Glomerular endothelial cell (primary cell): ENCODE measurements at places on chromosomes 16 and 17.

- no peak for DNase-seq
Observed at GRCh38 chr17:79891113-79891730, 52.0 kb upstream of the CBX4 start.

DNA sequence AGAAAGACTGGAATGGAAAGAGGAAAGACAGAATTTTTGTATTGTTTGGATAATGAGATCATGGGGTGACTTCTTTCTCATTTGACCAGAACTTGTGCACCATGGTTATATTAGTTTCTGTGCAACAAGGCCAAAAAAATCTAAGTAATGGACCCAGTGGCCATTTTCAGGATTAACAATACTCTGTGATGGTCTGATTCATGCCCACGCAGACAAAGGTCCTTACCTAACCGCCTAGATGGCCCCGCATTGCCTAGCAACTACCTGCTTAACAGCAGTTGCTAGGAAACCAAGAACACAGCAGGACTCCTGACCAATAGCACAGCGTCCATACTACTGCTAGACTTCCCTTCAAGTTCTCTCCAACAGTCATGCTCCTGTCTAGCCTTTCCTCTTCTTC lies 22.4 kb downstream of the MIS12 start:
- no peak for DNase-seq

GRCh38 chr16:29734786-29735185 lies 11.0 kb downstream of the C16orf54 start:
- no peak for DNase-seq

GRCh38 chr17:75691801-75692626 lies 24.9 kb downstream of the SAP30BP start:
- no peak for DNase-seq

GRCh38 chr16:86145669-86146068 lies 246.7 kb downstream of the IRF8 start:
- no peak for DNase-seq

DNA sequence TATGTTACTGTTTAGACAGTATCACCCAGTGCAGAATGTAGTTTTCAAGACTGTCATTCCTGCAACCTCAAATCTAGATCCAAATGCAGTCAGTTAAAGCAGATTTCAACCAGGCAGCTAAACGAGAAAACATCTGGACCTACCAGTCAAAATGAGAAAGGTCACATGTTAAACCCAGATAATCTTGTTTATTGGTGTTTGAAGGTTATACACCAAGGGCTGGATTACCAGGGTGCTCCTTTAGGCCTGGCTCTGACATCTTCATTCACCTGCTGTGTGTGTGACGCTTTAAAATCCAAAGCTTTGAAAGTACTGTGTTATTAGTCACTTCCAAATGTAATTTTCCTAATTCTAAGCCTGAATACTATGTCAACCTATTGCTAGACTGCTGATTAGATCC lies 54.9 kb downstream of the IKZF3 start:
- no peak for DNase-seq

- no peak for DNase-seq
Observed at GRCh38 chr17:34680151-34680550, 100.8 kb downstream of the TMEM132E start.

DNA sequence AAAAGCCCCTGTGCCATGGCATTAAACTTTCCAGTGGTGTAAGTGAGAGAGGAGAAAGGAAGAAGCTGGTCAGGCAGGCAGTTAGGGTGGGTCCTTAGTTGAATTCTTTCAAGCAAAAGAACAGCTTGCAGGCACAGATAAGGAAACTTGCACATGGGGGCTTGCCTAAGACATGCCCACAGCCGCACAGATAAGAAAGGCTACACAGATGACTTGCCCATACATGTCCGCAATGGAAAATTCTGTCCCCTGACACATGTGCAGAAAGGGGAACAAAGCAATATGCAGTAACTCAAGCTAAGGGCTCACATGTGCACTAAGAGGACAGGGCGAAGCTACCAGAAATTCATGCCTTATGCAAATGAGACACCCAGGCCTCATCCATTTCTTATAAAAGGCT lies 69.9 kb downstream of the GSG1L start:
- DNase-seq: no peak

GRCh38 chr16:56246051-56246817 lies 54.9 kb downstream of the GNAO1 start:
- no peak for DNase-seq

GRCh38 chr17:64130559-64131001 lies 636 bp upstream of the ERN1 start:
- DNase-seq: no peak

DNA sequence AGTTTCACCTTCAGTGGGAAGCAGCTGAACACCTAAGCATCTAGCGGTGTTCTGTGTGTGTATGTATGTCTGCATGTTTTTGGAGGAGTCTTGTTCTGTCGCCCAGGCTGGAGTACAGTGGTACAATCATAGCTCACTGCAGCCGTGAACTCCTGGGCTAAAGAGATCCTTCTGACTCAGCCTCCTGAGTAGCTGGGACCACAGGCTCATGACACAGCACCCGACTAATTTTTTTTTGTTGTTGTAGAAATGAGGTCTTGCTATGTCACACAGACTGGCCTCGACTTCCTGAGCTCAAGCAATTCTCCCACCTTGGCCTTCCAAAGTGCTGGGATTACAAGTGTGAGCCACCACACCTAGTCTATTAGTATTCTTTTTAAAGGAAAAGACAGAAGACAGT lies 30.2 kb upstream of the FAAP100 start:
- no peak for DNase-seq

DNA sequence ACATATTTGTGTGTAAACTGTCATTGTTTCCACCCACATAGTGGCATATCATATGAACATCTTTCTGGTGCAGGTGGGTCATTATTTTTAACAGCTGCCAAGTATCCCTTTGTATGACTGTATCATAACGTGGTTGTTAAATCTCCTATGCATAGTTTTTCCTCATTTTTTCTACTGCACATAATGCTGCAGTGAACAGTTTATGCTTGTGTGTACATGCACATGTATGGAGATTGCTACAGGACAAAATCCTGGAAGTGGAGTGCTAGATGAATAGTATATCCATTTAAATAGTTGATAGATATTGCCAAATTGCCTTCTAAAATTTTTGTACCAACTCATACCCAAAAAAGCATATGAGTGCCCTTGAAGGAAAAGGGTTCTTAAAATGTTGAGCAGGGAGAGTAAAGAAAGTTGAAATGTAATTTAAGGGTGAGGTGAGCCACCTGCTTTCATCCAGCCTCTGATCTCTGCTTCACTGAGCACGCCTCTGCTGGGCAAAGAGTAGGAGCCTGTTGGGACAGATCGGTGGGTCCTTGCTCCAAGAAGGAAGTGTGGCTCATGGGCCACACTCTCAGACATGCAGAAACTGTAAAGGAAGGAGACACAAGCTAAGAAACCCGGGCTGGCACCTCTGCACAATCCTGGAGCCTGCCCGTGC lies 55.3 kb downstream of the HLF start:
- DNase-seq: no peak

DNA sequence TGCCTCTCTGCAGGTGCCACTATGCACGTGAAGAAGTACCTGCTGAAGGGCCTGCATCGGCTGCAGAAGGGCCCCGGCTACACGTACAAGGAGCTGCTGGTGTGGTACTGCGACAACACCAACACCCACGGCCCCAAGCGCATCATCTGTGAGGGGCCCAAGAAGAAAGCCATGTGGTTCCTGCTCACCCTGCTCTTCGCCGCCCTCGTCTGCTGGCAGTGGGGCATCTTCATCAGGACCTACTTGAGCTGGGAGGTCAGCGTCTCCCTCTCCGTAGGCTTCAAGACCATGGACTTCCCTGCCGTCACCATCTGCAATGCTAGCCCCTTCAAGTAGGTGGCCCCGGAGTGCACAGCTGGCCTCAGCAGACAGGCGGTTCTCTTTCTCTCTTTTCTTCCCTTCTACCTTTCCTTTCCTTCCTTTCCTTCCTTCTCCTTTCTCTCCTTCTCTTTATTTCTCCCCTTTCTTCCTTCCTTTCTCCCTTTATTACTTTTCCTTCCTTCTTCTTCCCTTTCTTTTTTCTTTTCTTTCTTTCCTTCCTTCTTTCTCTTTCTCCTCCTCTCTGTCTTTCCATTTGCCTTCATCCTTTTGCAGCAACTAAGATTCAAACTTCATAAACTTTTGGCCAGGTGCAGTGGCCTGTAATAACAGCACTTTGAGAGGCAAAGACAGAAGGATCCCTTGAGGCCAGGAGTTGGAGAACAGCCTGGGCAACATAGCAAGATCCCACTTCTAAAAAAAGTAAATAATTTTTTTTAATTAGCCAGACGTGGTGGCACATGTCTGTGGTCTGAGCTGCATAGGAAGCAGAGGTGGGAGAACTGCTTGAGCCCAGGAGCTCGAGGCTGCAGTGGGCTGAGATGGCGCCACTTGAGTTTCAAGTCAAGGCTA lies 46.7 kb downstream of the SCNN1B start:
- no peak for DNase-seq

GRCh38 chr16:47309581-47310312 lies 151.1 kb downstream of the ITFG1 start:
- DNase-seq: no peak

GRCh38 chr17:2282297-2282873 lies 21.2 kb downstream of the SMG6 start:
- DNase-seq: peak; percentile 23

- no peak for DNase-seq
Observed at GRCh38 chr17:47135235-47135634, 53.9 kb downstream of the CDC27 start.

- peak; percentile 48 for DNase-seq
Observed at GRCh38 chr17:82791532-82791931, 39.7 kb downstream of the TBCD start.

DNA sequence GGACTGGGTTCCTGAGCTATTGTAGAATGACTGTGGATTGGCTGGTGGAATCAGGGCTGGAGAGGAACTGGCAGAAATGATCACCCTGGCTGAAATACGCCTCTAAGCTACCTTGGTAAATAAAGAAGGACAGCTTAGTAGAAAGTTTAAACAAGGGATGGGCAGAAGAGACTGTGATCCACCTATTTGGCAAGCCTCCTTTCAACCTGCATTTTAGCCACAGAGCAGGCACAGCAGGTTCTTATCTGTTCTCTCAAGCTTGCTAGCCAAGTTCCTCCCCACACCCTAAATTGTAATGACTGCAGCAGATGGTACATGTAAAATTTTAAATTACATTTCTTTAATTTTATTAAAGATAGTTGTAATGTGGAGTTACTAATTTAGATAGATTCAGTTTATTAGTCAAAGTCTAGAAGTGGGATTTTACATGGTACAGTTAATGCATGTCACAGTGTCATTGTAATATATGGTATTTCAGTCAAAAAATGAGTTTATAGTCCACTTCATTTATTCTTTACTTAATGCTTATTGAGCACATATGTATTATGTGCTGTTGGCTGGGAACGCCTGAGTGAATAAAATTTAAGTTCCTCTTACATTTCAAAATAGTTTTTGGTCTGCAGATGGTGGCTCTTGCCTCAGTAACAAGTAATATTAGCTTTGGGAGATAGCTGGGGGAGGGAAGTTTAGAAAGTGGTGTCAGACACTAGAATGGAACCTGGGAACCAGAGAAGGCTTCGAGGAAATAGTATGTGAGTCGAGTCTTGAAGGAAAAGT lies 11.2 kb downstream of the EPN2 start:
- no peak for DNase-seq

- no peak for DNase-seq
Observed at GRCh38 chr16:65410801-65411200, 288.9 kb upstream of the CDH11 start.

- DNase-seq: no peak
Observed at GRCh38 chr17:74757502-74757901, 9.1 kb downstream of the NHERF1 start.

DNA sequence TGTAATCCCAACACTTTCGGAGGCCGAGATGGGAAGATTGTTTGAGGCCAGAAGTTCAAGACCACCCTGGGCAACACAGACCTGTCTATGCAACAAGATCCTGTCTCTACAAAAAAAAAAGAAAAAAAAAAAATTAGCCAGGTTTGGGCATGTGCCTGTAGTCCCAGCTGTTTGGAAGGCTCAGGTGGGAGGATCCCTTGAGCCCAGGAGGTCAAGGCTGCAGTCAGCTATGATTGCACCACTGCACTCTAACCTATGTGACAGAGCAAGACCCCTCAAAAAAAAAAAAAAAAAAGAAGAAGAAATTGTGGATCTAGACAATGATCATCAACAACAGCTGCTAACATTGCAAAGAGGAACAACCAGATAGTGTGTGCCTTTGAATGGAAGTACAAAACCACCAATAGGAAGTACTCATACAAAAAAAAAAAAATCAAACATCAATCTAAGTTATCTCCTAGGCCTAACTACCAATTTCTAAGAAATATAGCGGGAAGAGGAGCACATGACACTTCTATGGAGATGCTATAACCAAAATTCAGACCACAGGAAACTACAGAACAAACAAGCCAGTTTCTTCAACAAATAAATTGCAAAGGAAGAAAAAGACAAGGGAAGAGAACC lies 258.7 kb downstream of the MRTFB start:
- no peak for DNase-seq

- no peak for DNase-seq
Observed at GRCh38 chr17:31627960-31628359, 231.1 kb downstream of the COPRS start.

DNA sequence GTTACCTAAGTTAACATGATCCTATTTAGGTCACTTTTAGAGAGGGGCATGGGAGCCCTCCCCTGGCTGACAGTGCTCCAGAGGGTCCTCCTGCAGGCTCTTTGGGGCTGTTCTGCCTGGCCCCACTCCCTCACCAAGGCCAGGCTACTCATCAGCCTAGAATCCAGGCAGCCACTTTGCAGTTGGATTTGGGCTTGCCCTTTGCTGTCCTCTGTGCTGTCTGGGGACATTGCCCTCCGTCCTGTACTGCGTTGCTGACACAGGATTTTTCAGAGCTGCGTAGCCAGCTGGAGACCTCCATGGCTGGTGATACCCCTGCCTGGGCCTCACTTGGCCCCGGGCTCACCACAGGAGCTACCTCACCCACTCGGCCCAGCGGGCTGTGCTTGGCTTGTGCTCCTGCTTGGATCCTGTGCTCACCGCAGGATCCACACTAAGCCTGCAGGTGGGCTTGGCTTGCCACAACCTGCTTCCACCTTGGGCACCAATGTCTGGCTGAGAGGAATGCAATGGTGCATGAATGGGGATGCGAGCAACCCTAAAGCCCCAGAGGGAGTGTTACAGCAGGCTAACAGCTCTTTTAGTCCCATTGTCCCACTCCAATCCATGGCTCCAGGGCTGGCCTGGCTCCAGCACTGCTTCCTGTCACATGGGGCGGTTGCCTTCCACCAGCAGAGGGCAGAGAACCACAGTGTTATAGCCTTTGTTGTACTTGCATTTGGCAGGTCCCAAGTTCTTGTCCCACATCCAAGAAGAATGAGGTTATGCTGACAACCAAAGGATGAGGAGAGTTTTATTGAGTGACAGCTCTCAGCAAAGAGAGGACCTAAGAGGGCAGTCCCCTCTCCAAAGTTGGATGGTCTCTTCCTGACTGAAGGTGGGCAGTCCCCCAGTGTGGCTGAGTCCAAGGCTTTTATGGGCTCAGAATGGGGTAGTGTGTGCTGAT lies 21.5 kb downstream of the CCL4 start:
- no peak for DNase-seq

DNA sequence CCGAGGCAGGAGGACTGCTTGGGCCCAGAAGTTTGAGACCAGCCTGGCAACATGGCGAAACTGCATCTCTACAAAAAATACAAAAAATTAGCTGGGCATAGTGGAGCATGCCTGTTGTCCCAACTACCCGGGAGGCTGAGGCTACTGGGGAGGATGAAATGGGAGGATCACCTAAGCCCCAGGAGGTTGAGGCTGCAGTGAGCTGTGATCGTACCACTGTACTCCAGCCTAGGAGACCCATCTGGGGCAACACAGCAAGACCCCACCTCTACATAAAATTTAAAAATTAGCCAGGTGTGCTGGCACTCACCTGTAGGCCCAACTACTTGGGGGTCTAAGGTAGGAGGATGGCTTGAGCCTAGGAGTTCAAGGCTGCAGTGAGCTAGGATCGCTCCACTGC lies 1.8 kb downstream of the PAM16 start:
- DNase-seq: no peak

- DNase-seq: no peak
Observed at GRCh38 chr16:50304467-50305440, 38.4 kb downstream of the ADCY7 start.
